ENCODE measurements at places on chromosomes 1 and 21.

DNA sequence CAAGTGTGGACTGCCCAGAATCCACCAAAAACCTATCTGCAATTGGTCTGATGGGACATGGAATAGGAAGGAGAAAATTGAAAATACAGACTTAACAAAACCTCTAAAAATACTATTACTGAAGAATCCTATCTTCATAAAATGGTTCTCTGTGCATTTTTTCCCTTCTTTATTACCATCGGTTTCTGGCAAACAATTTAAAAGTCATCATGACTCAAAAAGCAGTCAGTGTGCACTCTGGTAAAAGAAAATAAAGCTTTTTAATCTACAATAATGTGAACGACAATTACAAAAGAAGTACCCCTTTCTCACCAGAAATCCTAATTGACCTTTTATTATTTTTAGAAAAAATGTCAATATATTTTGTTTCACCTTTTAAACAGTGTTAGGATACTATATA lies 186.3 kb downstream of the TPR start:
- DNase-seq: no peak

- no peak for DNase-seq
These were observed 249.2 kb downstream of the NCAM2 start for GRCh38 chr21:21247424-21247823.

DNA sequence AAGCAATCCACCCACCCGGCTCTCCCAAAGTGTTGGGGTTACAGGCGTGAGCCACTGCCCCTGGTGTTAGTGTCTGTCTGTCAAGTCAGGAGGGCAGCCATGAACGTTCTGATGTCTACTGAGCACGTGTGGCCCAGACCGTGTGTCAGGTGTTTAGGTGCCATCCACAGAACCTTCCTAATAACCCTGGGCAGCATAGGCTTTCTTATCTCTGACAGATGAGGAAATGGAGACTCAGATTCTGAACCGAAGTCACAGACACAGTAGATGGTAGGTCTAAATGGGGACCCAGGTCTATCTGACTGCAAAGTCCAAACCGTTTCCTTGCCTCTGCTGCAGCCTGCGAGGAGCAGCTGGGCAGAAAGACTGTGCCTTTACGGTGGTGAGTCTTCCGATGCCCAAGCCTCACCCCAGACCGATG lies 622 bp upstream of the IL6R start:
- DNase-seq: no peak

GRCh38 chr1:233289676-233290075 lies 5.8 kb downstream of the PCNX2 start:
- DNase-seq: no peak

DNA sequence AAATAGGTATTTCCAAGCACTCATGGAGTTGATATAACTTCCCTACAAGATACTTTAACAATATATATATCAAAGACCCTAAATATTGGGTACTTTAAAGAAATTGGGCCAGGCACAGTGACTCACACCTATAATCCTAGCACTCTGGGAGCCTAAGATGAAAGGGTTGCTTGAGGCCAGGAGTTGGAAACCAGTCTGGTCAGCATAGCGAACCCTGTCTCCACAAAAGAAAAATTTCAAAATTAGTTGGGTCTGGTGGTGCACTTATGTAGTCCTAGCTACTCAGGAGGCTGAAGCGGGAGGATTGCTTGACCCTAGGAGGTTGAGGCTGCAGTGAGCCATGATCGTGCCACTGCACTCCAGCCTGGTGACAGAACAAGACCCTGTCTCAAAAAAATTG lies 393.9 kb upstream of the DEPDC1 start:
- no peak for DNase-seq
